ENCODE measurements at places on chromosomes 2 and 18.

- ATAC-seq: no peak
Observed at GRCh38 chr18:50955253-50955652, 12.6 kb upstream of the ELAC1 start.

DNA sequence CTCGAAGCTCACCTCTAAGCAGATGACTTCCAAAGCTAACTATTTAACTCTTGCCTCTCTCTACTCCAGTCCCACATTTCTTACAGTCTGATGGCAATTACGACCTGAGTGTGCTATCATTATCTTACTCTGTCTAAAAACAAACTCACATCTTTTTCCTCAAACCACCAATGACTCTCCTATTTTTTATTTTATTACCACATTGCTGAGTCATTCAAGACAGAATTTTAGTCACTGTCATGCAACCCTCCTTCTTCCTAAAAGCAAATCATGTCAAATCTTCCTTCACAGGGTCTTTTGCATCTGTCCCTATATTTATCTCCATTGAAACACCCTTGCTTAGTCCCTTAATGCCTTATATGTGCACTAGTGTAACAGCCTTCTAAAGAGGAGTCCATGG is 34.6 kb upstream of the C2orf15 start:
- ATAC-seq: no peak

GRCh38 chr2:211033765-211034164 is 477.4 kb downstream of the CPS1 start:
- ATAC-seq: no peak

DNA sequence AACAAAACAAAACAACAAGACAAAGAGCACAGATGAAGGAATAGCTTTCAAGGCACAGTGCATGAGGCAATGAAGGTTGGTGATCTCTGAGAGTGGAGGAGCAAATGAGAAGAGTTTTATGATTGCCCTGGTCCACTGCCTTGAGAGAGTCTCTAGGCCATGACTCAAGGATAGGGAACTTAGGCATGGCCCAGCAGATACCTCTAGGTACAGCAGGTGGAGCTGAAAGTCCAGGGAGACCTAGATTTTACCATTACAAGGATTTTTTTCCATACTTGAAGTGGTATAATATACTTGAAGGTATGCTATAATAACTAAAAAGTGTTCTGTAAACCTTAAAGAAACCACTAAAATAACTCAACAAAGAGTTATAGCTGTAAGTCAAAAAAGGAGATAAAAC is 239.5 kb upstream of the KLHL29 start:
- ATAC-seq: no peak

DNA sequence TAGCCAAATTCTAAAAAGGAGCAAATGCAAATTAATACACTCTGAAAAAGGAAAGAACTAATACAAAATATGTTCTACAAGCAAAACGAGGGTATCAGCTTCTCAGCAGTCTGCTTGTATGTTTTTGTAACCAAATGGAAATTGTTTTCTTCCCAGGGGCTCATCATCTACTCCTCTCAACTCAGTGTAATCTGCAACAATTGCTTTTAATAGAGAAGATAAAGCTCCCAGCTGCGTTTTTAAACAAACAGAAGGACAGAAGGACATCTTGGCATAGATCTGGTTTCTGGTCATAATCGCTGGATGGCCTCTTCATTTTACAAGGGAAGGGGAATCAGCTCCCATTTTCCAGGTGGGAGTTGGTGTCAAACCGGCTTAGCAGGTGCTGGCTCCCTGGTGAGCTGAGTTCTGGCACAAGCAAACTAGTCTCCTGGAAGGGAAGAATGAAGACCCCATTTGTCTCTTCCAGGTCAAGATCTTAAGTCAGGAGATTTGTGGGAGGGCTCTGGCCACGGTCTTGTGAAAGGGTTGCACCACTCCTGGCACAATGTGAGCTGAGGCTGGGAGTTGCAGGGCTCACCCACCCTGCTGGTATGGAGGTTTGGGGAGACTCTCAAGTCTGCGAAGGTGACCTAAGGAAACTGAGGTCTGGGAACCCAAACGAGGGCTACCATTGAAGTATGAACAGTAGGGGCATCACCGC is 41.6 kb downstream of the NPPC start:
- no peak for ATAC-seq

- no peak for ATAC-seq
Observed at GRCh38 chr2:143807671-143808070, 678.5 kb downstream of the ARHGAP15 start.

DNA sequence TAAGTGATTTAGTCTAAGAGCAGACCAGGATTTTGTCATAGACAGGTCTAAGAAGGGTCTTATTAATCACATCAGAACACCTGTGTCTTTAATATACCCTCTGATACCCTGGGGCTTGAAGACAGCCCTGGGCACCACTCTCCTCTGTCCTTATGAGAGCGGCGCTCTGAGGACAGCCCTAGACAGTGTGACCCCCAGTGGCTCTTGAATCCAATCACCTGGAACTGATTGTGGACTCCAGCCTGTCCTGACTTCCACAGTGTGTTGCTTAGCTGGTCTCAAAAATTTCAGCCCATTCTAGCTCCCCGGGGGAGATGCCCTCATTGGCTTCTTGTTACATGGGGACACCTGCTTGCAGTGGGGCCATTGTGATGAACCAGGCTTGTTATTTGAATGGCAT is 195.8 kb upstream of the SMAD2 start:
- ATAC-seq: no peak

DNA sequence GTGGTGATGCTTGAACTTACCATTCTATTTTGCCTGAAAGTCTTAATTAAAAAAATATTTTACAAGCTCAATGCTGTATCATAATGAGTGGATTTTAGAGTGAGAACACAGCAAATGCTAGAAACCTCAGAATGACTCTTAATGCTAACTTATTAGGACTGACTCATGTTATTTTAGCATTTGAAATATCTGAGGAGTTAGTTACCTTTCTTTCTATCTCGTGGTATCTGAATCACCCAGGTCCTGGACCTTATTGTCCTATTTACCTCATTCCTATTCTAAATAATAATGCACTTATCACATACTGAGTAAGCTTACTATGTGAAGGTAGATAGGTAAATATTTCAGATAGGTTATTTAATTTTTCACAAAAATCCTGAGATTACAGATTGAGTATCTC is 70.7 kb downstream of the SOS1 start:
- no peak for ATAC-seq

DNA sequence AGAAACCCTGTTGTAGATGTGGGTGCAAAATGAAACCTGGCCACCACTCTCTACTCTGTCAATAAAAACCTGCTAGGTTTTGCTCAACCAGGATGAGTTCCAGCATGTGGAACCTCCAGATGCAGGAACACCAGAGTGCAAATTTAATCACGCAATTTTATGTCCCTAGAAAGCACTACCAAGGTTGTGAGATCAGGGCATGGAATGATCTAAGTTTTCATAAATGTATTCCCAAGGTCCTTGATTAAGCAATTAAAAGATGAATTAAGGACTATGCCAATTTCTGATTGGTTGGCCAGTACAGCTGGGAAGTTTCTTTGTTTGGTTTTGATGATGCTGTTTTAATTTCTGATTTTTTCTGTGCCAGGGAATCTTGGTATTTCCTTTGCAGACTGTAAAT is 179.2 kb downstream of the KCNS3 start:
- no peak for ATAC-seq

DNA sequence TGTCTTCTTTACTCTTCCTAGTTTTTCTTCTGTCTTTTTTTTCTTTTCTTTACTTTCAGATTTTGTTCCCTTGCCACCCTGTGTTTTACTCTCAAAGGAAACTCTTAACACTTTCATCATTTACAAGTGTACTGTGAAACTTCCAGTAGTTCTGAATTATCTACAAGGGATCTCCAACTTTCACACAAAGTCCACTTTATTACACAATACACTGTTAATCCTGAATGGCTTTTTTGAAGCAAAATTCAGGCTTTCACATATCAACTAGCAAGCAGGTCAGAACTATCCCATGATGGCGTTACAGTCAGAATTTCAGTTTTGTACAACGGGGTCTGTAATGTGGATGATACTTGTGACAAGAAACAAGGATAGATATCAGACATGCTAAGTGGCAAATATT is 34.5 kb downstream of the RMP24 start:
- ATAC-seq: no peak

DNA sequence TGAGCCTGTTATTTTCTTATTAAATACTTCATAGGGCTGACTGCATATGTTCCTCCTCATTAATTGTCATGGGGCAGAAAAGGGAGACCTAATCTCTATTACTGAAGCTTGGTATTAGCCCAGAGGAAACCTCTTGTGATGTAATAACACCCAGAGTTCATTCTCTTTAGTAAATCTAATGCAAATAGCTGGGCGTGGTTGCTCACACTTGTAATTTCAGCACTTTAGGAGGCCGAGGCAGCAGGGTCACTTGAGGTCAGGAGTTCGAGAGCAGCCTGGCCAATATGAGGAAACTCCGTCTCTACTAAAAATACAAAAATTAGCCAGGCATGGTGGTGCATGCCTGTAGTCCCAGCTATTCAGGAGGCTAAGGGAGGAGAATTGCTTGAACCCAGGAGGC is 14.7 kb downstream of the DAW1 start:
- ATAC-seq: no peak

DNA sequence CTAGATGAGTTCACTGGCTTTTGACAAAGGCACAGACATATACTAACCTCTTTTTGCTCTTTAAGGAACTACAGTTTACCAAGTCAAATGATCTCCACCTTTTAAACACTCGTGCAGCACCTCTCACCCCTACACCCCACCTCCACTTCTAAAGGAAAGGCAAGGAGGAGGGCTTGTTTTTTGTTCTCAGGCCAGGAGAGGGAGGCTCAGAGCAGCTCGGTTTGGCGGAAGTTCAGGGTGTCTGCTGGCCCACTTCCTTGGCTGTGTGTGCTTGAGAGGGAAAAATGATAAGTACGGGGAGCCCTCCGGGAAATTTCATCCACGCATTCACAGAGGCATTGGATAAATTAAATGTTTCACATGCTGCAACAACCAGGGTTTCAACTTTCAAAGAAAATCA is 667.9 kb downstream of the BCL11A start:
- ATAC-seq: no peak

GRCh38 chr2:196660244-196660643 is 20.7 kb downstream of the CCDC150 start:
- ATAC-seq: no peak

DNA sequence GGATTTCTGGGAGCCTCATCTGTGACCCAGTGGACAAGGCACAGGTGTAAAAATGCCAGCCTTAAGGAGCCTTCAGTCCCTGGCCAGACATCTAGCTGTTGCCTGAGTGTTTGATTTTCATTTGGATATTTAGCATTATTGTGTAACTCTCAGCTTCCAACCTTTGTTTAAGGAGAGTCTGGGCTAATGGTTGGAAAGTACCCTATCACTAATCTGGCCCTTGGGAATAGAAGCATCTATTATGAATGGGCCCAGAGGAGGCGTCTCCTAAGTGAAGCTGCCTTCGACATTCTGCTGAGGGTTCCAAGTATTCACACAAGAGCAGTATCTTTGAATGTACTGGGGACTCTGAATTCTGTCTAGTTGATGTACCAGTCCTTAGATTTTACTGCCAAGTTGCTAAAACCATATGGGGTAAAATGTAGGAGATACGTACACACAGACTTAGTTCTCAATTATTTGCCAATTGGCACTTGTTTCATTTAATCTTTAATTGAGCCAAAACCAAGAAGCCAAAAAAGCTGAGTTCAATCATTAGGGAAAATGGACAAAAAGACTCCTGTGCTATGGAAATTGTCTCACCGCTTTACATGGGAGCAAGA is 7.2 kb upstream of the ANKRD29 start:
- ATAC-seq: no peak

GRCh38 chr2:15842758-15843666 is 97.3 kb upstream of the MYCN start:
- no peak for ATAC-seq

DNA sequence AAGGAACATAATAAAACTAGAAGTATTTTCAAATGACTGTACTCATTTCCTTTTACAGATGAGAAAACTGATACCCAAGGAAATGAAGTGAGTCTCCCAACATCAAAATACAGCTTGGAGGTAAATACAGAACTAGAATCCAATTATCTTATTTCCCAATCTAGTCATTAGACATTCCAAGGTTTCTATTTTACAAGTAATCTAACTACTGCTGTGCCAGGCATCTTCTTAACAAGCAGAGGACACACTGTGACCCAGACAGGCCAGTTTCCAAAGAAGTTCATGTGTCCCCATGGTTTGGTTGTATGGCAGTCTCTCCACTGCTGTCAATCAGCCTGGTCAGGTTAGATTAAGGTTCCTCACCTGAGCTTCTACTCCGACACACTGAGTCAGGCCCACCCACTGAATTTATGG is 143.5 kb downstream of the THADA start:
- no peak for ATAC-seq

DNA sequence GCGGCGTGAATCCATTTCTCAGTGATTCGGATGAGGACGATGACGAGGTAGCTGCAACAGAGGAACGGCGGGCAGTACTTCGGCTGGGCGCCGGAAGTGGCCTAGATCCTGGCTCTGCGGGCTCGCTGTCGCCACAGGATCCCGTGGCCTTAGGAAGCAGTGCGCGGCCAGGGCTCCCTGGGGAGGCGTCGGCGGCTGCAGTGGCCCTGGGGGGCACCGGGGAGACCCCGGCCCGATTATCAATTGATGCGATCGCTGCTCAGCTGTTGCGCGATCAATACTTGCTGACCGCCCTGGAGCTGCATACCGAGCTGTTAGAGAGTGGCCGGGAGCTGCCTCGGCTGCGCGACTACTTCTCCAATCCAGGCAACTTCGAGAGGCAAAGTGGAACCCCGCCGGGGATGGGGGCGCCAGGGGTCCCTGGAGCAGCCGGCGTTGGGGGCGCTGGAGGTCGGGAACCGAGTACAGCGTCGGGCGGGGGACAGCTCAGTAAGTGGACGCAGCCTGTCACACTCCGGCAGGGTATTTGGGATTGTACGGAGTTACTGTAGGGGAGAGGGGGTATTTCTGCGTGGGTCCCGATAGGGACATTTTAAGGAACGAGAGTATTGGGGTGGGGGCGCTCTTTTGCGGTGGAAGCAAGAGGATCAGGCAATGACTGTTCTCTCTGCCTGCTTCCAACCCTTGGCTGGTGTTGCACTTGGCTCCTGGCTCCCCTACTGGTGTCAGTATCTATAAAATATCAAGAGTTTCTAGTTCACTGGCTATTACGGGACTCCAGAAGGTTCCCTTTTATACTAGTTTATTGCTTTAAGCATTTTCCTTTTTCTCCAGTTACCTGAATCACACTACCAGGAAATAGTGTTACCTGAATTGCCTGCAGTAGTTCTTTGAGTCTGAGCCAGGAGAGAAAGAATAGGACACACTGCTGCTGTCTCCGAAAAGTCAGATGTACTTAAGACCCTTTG is 772 bp downstream of the RELCH start:
- peak; percentile 12 for ATAC-seq
